ENCODE measurements at places on chromosomes 11 and 22.

DNA sequence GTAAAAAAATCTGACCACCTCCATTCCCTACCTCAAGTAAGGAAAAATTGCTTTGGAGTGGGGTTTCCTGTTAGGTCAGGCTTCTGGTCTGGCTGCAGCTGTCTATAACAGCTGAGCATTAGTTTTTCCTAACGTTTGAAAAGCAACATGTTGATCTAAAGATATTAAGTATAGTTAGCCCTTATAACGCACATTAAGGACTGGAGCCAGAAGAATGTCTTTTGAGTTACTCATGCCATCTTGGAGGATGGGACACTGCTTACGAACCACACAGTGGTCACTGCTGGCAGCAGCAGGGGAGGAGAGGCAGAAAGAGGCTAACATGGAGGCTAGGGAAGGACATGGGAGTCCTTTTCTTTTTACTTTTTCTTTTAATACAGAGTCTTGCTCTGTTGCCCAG lies 44.1 kb upstream of the GDPD4 start:
- DNase-seq: no peak

DNA sequence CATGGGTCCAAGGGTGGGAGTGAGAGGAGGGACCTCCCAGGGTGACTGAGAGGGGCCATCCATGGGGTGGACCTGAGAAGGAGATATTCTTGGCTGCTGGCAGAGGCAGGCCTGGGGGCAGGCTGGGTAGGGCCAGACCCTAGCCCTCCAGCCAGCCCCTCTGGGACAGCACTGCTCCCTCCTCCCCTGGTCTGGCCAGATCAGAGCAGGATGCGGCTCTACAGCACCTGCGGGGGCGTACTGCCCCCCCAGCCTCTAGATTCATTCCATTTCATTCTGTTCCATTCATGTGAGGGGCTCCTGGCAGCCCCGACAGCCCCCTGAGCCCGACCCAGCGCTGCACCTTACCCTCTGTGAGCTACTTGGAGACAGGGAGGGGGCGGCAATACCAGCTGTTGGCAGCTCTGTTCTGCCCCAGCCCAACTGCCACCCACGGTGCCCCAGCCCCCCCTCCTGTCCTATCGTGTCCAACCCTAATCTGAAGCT lies 34.3 kb upstream of the MYRF start:
- DNase-seq: no peak

- DNase-seq: no peak
Observed at GRCh38 chr11:12276356-12276755, 101.0 kb upstream of the PARVA start.

DNA sequence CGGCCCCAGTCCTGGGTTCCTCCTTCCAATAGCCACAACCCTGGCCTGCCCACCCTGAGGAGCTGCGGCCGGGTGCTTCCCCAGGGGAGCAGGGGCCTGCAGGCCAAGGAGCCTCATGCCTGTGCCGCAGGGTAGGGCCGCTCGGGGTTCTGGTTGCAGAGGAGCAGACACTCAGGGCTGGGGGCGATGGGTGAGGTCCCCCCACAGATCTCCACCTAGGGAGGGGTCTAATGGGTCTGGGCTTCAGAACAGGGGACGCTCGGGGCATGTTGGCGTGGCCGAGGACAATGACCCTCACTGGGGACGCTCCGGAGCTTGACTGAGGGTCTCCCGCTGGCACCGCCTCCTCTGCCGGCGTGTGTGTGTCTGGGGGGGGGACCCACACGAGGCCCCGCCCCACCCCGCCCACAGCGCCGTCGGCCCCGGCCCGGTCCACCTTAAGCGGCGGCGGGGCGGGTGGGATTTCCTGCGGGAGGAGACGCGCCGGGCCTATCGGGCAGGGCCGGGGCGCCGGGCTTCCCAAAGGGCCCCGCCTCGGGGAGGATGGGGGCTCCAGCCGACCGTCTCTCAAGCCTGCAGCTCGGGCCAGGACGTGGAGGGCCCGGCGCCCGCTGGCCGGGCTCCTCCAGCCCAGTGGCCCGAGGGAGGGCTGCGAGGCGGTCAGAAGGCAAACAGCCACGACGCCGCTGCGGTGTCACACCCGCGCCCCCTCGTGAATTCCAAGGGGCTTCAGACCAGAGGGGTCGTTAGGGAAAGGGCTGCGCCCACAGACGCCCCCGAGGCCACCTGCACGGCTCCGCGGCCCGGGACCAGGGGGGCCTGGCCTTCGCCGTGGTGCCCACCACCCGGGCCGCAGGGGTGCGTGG lies 640 bp upstream of the ZDHHC8 start:
- DNase-seq: no peak

GRCh38 chr11:118175031-118175992 lies 1.1 kb downstream of the SCN2B start:
- no peak for DNase-seq

GRCh38 chr11:87351676-87352075 lies 313.9 kb downstream of the TMEM135 start:
- no peak for DNase-seq

GRCh38 chr11:63502252-63502820 lies 3.5 kb upstream of the LGALS12 start:
- no peak for DNase-seq

GRCh38 chr11:67271541-67272284 lies 5.4 kb downstream of the GRK2 start:
- DNase-seq: no peak

DNA sequence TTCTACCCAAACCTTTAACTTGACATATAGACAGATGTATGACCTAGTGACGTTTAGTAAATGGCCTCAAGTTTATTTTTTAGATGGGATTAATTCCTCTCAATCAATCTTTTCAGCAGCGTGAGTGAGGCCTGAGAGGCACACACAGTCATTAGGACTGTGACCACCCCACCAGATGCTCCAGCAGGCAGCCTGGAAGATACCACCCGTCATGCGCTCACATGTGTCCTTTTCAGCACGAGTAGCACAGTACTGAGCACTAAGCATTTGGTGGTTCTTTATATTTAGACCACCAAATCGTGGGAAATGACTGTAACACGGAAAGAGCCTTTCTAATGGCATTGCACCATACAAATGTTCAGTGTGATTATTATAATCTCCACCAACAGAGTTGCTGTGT lies 354.6 kb upstream of the DDI1 start:
- DNase-seq: no peak

DNA sequence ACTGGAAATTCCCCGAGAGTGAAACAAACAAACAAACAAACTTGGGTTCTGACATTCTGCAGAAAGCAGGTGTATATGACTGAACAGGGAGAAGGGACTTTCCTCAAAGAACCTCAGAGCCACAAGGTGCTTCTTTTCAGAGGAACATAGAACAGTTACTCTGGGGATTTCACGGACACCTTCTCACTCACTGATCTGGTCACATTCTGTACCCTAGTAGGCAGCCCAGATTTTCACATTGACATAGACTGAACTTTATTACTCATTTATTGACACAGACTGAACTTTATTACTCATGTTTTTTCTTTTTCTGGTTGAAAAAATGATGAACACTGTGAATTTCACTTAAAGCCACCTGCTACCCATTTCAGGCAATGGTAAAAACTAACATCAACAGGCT lies 263.0 kb downstream of the OPCML start:
- DNase-seq: no peak

DNA sequence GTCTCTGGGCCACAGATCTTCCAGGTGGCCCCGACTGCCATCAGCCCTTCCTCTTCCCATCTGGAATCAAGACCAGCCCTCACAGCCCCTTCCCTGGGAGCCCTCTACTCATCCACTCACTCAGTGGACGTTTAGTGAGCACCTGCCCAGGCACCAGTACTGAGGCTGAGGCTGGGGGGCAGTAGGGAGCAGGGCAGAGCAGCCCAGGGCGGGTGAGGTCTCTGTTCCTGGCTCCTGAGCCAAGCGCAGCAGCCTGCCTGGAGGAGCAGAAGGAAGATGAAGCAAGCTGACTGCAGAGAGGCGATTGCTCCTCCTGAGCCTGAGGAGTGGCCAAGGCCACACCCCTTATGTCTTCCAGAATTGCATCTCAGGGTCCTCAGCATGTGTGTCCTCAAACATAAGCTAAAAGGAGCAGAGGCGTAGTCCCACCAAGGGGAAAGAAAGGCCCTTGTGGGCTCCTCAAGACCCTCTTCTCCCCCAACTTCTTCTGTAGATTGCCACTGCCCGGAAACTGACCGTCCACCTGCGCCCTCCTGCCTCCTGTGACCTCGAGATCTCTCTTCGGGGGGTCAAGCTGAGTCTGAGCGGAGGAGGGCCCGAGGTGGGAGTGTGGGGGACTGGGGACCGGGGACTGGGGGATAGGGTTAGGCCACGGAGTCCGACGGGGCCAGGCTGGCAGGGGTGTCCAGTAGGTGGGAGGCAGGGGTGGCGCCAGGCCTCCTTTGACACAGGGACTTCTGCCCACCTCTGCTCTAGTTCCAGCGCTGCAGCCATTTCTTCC lies 5.8 kb downstream of the MAPK8IP2 start:
- DNase-seq: no peak

- peak; percentile 76 for DNase-seq
Observed at GRCh38 chr11:118792570-118793124, 1.7 kb upstream of the DDX6 start.

- DNase-seq: no peak
Observed at GRCh38 chr11:88303037-88303436, 34.5 kb downstream of the CTSC start.

- peak; percentile 37 for DNase-seq
Observed at GRCh38 chr22:31089160-31090100, 8.3 kb downstream of the SMTN start.

DNA sequence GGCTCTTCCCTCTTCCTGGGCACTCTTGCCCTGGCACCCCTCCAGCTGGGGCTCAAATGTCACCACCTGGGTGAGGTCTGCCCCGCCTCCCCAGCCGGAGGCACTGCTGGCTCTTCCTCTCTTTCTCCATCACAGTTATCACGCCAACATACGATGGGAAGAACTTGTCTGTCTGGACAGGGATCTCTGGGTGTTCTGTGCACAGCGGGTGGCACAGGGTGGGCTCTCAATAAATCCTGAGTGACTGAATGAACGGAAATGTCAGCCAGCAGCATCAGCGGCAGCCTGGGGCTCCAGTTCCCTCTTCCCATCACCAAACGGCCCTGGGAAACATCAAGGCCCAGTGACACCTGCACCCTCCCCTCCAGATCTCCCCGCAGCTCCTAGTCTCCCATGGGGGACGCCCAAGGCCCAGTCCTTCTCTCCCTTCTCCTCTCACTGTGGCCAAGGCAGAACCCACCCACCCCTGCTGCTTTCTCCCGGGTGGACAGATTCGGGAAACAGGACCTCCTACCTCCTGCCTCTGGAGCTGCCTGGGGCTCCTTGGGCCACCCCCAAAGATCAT lies 440 bp upstream of the SLC25A45 start:
- no peak for DNase-seq

GRCh38 chr11:125375146-125375545 lies 120.9 kb downstream of the FEZ1 start:
- no peak for DNase-seq

DNA sequence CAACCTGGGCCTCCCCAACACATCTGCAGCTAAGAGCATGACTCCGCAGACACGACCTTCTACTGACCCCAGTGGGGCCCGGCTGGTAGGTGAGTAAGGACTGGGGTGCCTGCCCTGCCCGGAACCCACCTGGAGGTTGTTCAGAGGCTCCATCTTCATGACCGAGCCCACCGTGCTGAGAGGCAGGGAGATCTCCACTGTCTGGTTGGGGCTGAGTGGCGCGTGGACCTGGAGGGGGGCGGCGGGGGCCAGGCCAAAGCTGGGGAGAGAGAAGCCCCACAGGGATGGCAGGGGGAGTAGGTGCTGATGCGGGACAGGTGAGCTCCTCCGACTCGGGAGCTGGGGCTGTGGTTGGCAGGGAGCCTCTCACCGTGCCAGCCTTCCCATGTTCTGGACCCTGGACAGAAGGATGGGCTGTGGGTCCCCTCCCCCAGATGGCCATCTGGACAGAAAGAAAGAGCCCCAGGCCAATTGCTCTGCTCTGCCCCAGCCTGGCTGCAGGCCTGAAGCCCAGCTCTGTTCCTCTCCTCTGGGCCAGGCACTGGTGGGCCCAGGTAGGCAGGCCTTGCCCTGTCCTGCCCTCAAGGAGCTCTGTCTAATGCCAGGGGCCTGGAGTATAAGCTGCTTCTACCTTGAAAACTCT lies 16.3 kb upstream of the RASL10A start:
- no peak for DNase-seq

DNA sequence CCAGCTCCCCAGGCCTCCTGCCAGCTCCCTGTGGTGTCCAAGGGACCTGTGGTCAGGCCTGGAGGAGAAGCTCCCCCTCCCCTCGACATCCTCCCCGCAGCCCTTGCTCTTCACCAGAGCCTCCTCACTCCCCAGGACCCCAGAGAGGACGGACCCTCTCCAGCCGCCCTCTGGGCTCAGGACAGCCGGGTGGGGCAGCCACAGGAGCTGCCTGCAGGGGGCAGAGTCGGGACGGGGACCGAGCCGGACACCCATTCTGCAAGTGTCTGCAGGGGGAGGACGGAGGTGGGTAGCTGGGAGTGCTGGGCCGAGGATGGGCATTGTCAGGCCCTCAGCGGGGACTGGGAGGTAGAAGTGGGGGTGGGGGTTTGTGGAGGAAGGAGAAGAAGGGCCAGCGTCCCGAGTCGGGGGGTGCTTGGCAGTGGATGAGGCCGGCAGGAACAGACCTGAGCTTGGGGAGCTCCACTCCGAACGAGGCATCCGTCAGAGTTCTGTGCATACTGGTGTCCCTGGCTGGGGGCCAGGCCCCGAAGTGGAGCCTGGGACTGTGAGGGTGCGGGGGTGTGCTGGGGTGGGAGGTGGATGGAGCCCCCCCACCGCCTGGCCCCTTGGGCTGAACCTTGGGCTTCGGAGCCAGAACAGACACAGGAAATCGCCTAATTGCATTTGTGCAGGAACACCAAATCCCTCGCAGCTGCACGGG lies 15.2 kb downstream of the PRR33 start:
- DNase-seq: no peak

DNA sequence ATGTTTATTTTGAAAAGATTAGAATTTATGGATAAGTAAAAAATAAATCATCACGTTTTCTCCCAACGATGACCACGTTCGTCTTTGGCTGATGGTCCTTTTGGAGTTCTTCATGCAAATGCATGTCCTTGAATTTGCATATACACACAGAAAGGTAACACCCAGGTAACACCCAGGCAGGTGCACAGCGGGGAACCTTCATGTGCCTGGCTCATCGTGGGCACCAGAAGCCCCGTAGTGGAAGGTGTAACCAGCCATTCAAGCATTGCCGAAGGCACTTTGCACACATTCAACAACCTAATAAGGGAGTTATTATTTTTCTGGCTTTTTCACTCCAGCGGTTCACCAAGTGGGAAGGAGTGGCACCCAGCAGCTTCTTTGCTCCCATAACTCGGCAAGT lies 404.6 kb downstream of the TBC1D22A start:
- no peak for DNase-seq

DNA sequence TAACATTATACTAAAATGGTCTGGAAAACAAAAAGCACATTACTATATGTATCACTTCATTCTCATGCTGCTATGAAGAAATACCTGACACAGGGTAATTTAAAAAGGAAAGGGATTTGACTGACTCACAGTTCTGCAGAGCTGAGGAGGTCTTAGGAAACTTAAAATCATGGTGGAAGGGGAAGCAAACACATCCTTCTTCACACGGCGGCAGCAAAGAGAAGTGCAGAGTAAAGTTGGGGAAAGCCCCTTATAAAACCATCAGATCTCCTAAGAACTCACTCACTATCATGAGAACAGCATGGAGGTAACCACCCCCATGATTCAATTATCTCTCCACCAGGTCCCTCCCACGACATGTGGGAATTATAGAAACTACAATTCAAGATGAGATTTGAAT lies 60.0 kb downstream of the FAM181B start:
- no peak for DNase-seq

GRCh38 chr11:111531687-111532364 lies 8.7 kb upstream of the LAYN start:
- DNase-seq: no peak

GRCh38 chr11:97937501-97937900 lies 1083.2 kb upstream of the CNTN5 start:
- DNase-seq: no peak

All from hematopoietic multipotent progenitor cell treated with erythropoietin and hydrocortisone succinate and interleukin-3 and kit ligand, for 17 days (in vitro differentiated cells).